ENCODE measurements at places on chromosomes 3 and 15.

GRCh38 chr3:42214064-42214463, 51.9 kb downstream of the CCK start:
- no peak for DNase-seq

- no peak for DNase-seq
Measured at GRCh38 chr15:99704444-99704838, 28.8 kb downstream of the LYSMD4 start.

DNA sequence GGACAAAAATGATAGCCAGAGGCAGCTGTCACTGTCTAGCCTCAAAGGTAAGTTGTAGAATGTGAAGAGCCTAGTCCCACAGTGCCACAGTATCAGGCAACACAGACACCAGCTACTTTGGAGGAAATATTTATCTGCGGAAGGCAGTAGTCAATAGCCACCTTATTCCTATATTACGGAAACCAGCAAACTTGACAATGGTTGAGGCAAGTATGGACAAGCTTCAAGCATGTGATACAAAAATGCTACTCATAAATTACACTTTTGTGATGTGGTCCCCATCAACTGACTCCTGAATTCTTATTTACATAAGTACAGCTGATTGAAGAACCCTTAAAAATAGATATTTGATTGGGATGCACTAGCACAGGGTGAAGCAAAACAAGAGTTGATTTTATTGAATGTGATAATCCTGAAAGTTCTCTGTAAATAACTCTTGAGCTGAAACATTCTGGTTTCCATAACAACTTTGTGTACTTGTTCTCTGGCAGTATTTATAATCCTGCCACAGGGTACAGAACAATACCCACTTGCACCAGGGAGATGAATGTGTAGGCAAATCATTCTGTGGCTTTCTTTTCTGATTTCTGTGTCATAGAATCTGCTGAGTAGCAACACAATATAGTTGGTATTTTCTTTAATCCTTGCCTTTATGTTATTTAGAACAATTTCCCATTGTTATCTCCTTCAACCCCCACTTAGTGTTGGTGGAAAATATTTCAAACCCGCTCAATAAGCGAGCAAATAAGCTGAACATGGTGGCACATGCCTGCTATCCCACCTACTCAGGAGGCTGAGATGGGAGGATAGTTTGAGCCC, at the start of gene ANKUB1:
Gene ANKUB1 (minus strand): TSS at position 103 of the 819 bp plus-strand sequence. CDS start 188 bp downstream, outside the sequence.
- no peak for DNase-seq

GRCh38 chr15:75212200-75212858, 10.6 kb downstream of the C15orf39 start:
- DNase-seq, result no peak

DNA sequence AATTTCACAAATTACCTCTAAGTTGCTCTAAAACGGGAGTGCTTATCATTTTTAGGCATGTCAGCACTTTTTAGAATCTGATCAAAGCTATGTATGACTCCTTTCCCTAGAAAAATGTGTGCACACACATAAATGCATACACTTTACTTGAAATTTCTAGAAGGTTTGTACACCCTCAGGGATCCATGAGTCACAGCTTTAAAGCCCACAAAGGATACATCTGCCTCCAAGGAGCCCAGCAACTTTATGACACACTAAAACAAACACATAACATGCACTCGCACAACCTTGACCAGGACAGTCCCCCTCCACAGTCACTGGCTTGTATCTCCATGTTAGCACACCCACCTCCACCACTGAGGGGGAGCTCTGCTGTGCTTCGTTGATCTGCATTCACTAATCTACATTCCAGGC, 722.0 kb upstream of the CFAP20DC start:
- DNase-seq, result no peak

GRCh38 chr3:25088284-25088683, 339.8 kb upstream of the RARB start:
- no peak for DNase-seq

- DNase-seq, result no peak
Measured at GRCh38 chr15:68027388-68027787, 26.7 kb upstream of the PIAS1 start.

GRCh38 chr3:152469248-152470025, 200.7 kb downstream of the MBNL1 start:
- DNase-seq, result no peak

- DNase-seq, result no peak
Measured at GRCh38 chr3:127049393-127049792, 66.5 kb downstream of the PLXNA1 start.

DNA sequence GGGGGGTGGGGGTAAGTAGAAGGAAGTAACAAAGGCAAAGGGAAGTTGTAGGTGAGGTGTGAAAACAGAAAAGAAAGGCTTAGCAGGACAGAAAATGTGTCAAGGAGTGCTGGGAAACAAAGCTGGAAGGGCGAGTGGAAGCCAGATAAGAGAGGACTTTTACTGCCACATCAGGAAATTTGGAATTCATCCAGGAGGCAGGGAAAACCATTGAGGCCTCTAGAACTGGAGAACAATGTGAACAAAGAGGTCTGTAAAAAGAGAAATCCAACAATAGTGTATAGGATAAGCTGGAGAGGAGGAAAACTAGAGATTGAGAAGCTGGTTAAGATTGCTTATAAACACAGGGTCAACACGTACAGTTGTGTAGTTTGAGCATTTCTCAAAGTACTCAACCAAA, 116.6 kb downstream of the NTRK3 start:
- no peak for DNase-seq

DNA sequence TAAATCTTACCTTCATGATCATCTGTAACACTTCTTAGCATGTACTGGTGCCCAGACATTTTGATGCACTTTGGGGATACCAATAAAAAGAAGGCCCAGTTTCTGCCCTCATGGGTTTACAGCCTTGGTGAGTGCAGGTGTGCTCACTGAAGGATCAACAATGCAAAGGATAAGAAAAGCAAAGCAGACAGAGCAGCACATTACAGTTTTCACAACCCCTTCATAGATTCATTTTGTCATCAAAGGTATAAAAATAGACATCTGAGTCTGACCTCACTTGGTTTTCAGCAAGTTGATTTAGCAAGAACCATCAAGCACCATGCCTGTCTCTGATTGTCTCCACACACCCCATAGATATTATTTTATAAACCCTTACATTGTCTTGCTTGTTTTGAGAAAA, 77.6 kb downstream of the BFSP2 start:
- DNase-seq, result no peak

GRCh38 chr3:13283877-13284264, 136.3 kb downstream of the NUP210 start:
- no peak for DNase-seq

GRCh38 chr3:45861043-45861719, 19.3 kb upstream of the LZTFL1 start:
- DNase-seq, result no peak

DNA sequence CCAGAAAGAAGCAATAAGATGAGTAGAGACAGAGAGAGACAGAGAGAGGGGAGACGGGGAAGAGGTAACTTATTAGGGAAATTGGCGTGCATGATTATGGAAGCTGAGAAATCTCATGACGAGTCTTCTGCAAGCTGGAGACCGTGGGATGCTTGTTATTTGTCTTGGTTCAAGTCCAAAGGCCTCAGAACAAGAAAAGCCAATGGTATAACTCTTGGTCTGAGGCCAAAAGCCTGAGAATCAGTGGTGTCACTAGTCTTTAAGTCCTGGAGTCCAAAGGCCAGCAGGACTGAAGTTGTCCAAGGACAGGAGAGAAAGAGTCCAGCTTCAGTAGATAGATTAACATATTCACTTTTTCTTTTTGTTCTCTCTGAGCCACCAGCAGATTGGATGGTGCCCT, 613.6 kb downstream of the CADM2 start:
- DNase-seq, result no peak

DNA sequence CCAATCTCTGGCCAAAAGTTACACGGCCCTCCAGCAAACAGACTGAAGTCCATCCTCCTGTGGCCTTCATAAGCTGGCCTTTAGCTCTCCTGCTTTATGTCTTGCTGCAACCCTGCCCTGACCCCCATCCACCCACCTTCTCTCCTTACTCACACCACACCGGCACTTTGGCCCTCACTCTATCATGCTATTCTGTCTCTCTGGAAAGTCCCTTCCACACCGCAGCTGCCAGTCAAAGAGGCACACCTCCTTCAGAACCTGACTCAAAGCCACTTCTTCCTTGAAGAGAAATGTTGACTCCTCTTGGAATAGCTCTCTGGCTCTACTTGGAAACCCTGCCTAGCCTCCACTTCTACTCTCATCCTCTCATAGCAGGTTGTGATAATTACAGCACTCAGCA, 4.5 kb downstream of the GPR156 start:
- DNase-seq, result no peak

- no peak for DNase-seq
Measured at GRCh38 chr3:157544501-157545130, 41.4 kb upstream of the VEPH1 start.

GRCh38 chr3:58999134-58999773, 50.6 kb downstream of the CFAP20DC start:
- no peak for DNase-seq

GRCh38 chr3:66722675-66723074, 221.9 kb upstream of the LRIG1 start:
- no peak for DNase-seq

- DNase-seq, result no peak
Measured at GRCh38 chr3:156727519-156728205, 53.3 kb downstream of the TIPARP start.

- no peak for DNase-seq
Measured at GRCh38 chr3:64460141-64460730, 227.6 kb downstream of the ADAMTS9 start.

GRCh38 chr3:149174901-149175300, 45.5 kb downstream of the HPS3 start:
- no peak for DNase-seq

DNA sequence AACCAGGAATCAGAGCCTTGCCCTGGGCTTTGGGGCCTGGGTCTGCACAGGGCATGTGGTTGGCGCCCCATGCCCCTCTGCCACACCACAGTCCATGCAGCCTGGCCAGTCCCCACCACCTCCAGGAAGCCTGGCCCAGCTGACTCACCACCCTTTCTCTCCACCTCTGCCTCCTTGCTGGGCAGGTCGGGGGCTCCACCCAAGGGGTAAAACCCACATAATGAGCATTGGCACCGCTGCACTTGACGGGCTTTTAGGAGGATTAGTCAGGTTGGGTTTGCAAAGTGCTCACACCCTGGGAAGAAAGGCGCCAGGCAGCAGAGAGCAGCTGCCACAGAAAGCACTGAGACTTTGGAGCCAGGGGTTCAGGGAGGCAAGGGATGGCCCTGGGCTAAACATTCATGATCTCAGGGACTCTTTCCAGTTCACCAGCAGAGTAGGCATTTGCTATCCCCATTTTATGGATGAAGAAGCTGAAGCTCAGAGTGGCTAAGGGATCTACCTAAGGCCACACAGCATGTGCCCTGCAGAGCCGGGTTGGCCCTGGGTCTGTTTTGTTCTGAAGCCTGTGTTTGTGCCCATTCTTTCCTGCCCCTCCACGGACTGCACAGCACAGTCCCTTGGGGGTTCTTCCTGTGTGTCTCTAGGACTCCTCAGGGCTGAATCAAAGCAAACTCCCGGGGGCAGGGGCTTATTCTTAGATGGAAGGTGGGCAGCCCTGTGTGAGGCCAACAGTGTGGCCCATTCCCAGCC, 113.4 kb downstream of the ETFA start:
- DNase-seq, result peak; percentile 13

- DNase-seq, result no peak
Measured at GRCh38 chr3:182886497-182886896, 93.2 kb downstream of the ATP11B start.

DNA sequence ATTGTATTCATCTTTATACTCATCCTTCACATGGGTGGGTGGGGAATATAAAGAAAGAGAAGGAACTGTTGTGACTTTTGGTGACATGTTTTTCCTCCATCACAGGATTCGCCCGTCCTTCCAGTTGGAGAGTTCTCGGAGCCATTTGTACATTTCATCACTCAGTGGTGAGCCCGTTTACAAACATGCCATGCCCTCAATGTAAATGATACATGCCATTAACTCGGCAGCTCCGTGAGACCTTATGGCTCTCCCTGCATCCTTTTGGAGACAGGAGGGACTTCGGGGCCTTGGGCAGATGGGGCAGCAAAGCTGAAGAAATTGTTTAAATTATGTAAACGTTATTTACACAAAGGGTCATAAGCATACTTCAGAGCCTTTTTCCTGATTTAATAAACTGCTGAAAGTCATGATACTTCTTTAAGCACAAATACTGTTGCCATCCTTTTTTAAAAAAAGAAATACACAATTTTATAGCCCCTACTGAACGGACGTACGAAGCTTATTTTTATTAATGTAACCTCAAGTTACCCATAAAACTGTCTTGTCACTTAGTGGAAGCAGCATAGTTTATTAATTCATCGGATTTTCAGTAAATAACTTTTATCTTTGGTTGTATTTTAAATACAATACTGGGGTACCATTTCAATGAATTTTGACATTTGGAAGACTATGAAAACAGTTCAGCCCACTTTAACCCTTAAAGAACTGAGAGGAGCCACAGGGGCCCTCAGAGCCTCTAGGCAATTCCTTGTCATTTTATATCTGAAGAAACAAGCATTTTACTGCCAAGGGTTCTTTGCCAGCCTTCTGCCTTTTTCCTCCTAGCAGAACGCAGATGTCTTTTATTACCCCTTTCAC, 55.6 kb upstream of the SKOR1 start:
- no peak for DNase-seq

GRCh38 chr3:182052757-182053156, 341.0 kb downstream of the SOX2 start:
- DNase-seq, result no peak

DNA sequence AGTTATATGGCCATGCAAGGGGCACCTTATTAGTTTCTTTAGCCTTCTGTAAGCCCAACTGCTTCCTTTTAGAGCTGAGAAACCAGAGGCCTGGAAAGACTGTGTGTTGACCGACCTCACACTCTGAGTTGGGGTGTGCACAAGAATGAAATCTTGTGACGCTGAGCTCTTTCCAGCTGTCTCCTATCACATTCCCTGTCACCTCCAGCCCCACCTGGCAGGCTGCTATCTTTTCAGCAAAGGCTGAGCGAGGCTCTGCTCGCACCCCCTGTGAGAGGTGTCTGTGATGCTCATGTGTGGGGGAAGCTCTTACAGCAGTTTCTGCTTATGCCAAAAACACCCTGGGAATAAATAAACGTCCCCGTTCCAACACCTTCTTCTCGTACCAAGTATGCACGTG, 27.0 kb upstream of the LPP start:
- DNase-seq, result no peak

GRCh38 chr3:73576999-73577461, 47.7 kb downstream of the PDZRN3 start:
- no peak for DNase-seq

DNA sequence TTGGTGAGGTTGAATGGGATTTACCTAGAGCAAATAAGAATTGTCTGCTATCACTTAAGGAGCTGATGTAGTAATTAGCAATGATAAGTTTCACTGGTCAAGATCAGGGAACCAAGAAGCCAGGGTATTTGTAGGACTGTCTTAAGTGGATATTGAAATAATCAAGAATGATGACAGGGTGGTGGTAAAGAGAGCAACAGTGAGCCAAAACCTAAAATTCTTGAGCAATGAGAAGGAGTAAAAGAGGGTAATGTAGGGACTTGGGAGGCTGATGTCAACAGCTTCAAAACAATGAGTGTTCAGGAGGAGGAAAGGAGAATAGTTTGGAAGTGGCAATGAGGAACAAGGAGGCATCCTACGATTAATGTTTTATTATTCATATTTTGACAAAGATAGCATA, 31.5 kb upstream of the SLC2A2 start:
- DNase-seq, result no peak
